ENCODE measurements at places on chromosomes 6 and 20.

GRCh38 chr20:63128367-63128766 is 87.6 kb downstream of the YTHDF1 start:
- peak; percentile 3 for DNase-seq

GRCh38 chr6:68740828-68741500 is 105.9 kb downstream of the ADGRB3 start:
- DNase-seq: no peak

GRCh38 chr20:13659288-13659687 is 20.6 kb upstream of the TASP1 start:
- DNase-seq: no peak

- no peak for DNase-seq
Measured at GRCh38 chr6:104617591-104617990, 242.1 kb downstream of the HACE1 start.

DNA sequence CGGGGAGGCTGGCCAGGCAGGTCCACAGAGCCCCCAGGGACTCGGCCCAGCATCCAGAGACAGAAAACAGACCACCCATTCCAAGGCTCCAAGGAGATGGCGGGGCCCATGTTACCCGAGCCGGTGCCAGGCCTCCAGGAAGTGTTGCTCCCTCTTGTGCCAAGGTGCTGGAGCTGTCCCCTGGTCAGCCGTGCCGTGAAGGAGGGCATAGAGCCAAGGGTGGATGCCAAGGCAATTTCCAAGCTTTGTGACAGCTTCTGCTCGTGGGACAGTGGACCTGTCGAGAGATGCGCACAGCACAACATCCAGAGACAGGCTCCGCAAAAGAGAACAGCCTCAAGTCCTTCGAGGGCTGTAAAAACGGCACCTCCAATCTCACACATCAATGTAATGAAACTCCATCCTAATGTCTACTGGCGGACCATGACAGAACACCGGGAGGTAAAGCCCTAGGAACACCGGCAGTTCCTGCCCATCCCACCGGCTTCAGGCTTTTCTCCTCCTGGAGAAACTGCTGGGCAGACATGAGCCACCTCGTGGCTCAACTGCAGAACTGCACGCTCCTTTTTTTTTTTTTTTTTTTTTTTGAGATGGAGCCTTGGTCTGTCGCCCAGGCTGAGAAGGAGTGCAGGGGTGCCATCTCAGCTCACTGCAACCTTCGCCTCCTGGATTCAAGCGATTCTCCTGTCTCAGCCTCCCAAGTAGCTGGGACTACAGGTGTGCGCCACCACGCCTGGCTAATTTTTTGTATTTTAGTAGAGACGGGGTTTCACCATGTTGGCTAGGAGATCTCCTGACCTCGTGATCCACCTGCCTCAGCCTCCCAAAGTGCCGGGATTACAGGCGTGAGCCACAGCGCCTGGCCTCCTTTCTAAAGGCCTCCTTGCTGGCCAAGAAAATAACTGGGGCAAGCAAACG is 30.9 kb upstream of the AVP start:
- peak; percentile 38 for DNase-seq

Measured in activated naive CD4-positive, alpha-beta T cell treated with anti-CD3 and anti-CD28 coated beads, Interleukin-2, amount 10 ng/mL, durations not matched to agents 7 days and 5 days (primary cell).